Esophagus squamous epithelium (tissue), 5 donors: ENCODE measurements at places on chromosomes 1 and 21.

DNA sequence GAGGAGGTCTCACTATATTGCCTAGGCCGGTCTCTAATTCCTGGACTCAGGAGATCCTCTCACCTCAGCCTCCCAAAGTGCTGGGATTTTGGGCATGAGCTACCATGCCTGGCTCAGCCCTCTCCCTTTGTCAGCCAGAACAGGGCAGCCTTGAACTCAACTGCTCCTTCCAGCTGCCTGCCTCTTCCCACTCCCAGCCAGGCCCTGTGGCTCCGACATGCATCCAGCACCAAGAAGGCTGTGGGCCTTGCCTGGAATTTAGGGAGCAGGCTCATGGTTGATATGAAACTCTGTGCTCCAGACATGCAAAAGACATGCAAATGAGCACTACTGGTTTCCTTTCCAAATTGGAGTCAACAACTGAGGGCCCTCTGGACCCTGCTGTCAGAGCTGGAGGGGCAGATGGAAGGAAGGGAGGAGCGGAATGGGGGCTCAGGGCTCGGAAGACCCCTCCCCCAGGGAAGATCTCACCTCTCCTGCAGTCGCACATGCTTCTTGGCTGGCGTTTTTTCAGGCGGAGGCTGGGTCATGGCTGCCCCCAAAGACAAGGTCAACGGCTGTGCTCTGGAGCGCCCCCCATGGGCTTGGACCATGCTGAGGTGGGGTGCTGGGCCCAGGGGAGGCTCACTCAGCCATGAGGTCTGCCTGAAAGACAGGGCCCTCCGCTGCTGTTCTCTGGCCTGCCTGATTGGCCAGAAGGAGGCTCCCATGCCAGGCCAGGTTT, 1.4 kb downstream of the PTPN7 start:
- no peaks in the 10 kb centered on the region for H3K27me3 ChIP-seq
- no peak for DNase-seq
- H3K4me3 ChIP-seq, result peak overlapping the region; percentile 43
- peak overlapping the region; percentile 80 for H3K27ac ChIP-seq
- H3K36me3 ChIP-seq, result no peaks in the 10 kb centered on the region
- H3K4me1 ChIP-seq, result no peaks in the 10 kb centered on the region

DNA sequence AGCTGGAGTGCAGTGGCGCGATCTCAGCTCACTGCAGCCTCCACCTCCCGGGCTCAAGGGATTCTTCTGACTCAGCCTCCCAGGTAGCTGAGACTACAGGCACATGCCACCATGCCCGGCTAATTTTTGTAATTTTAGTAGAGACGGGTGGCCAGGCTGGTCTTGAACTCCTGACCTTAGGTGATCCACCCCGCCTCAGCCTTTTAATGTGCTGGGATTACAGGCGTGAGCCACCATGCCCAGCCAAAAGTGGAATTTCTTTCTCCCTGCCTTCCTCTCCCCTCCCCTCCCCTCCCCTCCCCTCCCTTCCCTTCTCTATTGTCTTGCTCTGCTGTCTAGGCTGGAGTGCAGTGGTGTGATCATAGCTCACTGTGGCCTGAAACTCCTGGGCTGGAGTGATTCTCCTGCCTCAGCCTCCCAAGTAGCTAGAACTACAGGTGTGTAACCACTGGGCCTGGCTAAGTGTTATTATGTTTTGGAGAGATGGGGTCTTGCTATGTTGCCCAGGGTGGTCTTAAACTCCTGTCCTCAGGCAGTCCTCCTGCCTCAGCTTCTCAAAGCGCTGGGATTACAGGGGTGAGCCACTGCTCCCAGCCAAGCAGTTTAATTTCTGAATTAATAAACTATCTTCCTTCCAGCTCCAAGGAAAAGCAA, 10.0 kb upstream of the MACF1 start:
- H3K27ac ChIP-seq, result peak overlapping the region; percentile 92
- no peak for DNase-seq
- no peaks in the 10 kb centered on the region for H3K27me3 ChIP-seq
- H3K4me1 ChIP-seq, result peaks cover 20% of the 10 kb centered on the region

GRCh38 chr1:56838759-56839158, 15.8 kb upstream of the C8A start:
- no peaks in the 10 kb centered on the region for H3K27me3 ChIP-seq
- H3K4me3 ChIP-seq, result no peak overlapping the region
- no peak for DNase-seq
- no peaks in the 10 kb centered on the region for H3K4me1 ChIP-seq

GRCh38 chr1:174775621-174776020, 224.1 kb upstream of the CACYBP start:
- no peaks in the 10 kb centered on the region for H3K27me3 ChIP-seq
- no peak overlapping the region for H3K4me3 ChIP-seq
- no peak overlapping the region for H3K27ac ChIP-seq

DNA sequence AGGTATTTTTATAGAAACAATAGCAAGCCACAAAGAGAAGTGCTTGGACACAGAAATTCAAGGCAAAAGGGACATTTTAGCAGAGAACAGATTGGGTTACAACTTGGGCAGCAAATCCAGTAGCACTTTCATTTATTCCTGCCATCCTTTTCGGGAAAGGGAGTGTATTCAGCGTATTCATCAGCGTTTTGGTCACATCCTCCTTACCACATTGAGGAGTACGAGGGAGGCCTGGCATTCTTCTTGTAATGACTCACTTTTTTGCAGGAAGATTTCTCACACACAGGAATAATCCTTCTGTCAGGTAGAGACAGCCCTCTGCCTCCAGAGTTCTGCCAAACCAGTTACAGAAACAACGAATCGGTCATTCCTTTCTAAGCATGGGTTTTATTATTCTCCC, 18.1 kb upstream of the FAM78B start:
- H3K36me3 ChIP-seq, result no peaks in the 10 kb centered on the region
- no peak for DNase-seq
- no peak overlapping the region for H3K27ac ChIP-seq

DNA sequence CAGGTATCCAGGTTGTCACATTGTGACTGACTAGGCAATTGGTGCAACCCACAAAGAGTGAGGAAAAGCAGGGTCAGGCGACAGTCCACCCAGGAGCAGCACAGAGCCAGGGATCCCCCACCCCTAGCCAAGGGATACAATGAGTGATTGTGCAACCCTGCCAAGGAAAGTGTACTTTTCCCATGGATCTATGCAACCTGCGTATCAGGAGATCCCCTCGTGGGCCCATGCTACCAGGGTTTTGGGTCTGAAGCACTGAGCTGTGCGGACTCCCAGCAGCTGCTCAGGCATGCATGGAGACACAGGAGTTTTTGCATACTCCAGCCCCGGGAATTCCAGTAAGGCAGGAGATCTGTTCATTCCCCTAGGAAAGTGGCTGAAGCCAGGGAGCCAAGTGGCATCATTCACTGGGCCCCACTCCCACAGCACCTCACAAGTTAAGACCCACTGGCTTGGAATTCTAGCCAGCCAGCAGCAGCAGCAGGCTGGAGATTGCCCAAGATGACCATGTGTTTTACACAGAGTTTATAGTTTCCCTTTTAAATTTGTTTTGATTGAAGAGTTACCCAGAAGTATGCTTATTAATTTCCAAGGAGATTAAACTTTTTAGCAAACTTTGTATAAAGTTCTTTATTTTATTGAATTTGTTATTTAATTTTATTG, 136.0 kb downstream of the LTN1 start:
- DNase-seq, result no peak
- H3K27ac ChIP-seq, result no peak overlapping the region
- no peak overlapping the region for H3K4me3 ChIP-seq
- H3K27me3 ChIP-seq, result no peaks in the 10 kb centered on the region
- H3K36me3 ChIP-seq, result no peaks in the 10 kb centered on the region

DNA sequence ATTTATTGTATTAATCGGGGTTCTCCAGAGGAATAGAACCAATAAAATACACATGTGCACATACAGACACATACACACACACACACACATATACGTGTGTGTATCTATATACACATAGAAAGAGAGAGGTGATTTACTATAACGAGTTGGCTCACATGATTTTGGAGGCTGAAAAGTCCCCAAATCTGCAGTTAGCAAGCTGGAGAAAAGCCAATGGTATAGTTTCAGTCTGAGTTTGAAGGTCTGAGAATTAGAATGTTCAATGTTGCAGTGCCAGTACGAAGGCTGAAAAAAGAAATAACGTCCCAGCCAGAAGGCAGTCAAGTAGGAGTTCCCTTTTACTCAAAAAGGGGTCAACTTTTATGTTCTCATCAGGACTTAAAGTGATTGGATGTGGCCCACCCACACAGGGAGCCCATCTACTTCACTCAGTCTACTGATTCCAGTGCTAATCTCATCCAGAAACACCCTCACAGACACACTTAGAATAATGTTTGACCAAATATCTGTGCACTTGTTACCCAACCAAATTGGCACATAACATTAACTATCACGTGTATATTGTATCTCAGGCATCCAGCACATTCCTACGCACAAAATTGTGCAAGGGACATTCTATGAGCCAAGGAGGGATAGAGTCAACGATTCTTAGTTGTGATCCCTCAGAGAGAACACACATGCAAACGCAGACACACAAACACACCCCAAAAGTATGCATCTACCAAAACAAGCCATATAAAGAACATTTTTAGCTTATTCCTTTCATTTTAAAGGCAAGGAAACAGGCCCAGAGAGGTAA, 195.5 kb upstream of the DUSP10 start:
- H3K36me3 ChIP-seq, result no peaks in the 10 kb centered on the region
- no peak overlapping the region for H3K4me3 ChIP-seq
- no peak overlapping the region for H3K27ac ChIP-seq
- H3K27me3 ChIP-seq, result no peaks in the 10 kb centered on the region

DNA sequence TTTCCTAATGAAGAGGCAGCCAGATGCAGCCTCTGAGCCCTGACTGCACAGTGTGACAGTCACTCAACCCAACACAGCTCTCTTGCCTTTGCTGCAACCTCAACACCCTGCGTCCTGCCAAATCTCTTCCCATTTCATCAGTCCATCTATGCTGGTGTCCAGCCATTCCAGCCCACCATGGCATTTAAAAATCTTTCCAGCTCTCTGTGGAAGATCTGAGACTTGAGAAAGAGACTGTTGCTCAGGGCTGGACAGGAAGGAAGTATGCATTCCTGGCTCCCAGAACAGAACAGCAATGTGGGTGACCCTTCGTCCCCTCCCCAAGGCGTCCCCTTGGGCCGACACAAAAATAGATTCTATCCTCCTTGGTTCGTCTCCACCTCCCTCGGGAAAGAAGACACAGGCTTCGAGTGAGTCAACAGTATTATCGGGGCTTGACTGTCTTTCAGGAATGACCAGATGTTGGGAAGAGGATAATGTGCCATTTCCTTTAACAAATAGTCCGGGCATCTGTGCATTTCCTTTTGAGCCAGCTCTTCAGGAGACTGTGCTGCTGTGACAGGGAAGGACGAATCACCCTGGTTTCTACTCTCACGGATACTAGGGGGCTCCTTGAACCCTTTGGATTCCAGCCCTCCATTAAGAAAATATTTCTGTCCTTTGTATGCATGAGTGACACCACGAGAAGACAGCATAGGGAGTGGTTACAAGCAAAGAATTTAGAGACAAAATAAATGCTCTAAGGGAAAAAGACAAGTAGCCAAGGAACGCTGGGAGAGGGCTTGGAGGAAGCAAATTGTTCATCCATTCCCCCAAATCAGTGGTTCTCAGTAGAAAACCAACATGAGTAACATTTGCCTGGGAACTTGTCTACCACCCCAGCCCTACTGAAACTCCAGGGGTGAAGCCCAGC, 111.4 kb upstream of the CDC42BPA start:
- H3K4me3 ChIP-seq, result no peak overlapping the region
- peak overlapping the region; percentile 57 for H3K27ac ChIP-seq
- H3K27me3 ChIP-seq, result no peaks in the 10 kb centered on the region
- H3K4me1 ChIP-seq, result peaks cover 34% of the 10 kb centered on the region

DNA sequence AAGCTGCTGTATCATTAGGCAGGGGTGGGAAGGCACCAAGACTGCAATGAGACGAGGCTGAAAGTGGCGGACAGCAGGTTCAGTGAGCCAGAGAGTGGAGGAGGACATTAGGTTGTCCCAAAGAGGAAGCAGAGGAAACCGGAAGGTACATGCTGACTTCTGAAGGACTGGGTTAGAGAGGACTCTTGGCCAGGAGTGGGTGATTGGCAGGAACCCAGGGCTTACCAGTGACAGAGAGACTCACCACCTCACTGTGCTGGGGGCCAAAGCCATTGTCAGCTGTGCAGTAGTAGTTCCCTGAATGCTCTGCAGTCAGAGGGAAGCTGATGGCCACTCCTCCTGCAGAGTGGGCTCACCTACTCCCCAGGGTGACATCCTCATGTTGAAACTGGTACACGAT, 41.9 kb upstream of the FCRL4 start:
- no peaks in the 10 kb centered on the region for H3K27me3 ChIP-seq
- H3K27ac ChIP-seq, result no peak overlapping the region
- no peaks in the 10 kb centered on the region for H3K36me3 ChIP-seq
- no peaks in the 10 kb centered on the region for H3K4me1 ChIP-seq

GRCh38 chr1:111402083-111402482, 25.5 kb downstream of the OVGP1 start:
- no peak overlapping the region for H3K4me3 ChIP-seq
- DNase-seq, result no peak
- no peaks in the 10 kb centered on the region for H3K4me1 ChIP-seq
- H3K36me3 ChIP-seq, result no peaks in the 10 kb centered on the region

DNA sequence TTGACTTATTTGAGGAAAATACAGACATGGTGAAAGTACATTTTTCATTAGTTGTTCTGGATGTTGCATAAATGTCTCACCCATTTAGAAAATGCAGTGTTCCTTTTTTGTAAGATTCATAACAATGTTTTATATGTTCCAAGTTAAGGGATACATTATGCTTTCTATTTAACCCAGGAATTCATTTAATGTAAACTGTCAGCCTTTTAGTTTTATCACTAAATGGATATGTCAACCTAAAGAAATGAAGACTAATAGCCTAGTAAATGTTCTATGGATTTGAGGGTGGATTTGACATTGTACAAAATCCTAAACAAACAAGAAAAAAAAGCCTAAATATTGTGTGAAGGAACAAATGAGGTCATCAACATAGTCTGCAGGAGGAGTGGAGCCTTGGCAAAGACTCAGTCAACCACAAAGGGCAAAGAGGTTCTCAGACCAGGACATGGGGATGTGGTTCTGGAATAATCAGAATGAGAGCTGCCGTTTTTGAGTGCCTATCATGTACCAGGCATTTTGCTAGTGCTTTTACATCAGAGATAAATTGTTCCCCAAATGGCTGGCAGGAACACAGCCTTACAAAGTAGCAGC, 8.8 kb upstream of the INSL5 start:
- H3K4me3 ChIP-seq, result no peak overlapping the region
- no peak overlapping the region for H3K27ac ChIP-seq
- no peaks in the 10 kb centered on the region for H3K36me3 ChIP-seq
- no peak for DNase-seq
- H3K27me3 ChIP-seq, result no peaks in the 10 kb centered on the region
- H3K4me1 ChIP-seq, result no peaks in the 10 kb centered on the region

DNA sequence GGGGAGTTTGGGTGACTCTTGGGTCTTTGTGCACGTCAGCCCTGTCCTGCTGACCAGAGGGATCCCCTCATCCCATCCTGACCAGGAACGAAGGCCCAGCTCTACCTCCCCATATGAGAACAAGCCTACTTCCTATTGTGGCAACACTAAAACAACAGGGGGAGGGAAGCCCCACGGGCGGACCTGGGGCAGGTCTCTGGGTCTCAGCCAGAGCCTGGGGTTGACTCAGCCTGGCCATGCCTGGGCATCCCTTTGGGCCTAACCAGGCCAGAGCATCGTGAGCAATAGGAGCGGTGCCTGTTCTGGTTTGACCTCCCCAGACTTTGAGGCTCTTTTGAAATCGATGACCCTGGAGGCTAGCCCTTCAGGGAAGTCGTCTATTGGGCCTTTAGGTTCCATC, 16.8 kb downstream of the RPS6KA1 start:
- DNase-seq, result no peak
- peak overlapping the region; percentile 36 for H3K4me3 ChIP-seq
- H3K27me3 ChIP-seq, result no peaks in the 10 kb centered on the region
- H3K4me1 ChIP-seq, result peaks cover 37% of the 10 kb centered on the region
- no peaks in the 10 kb centered on the region for H3K36me3 ChIP-seq
- peak overlapping the region; percentile 53 for H3K27ac ChIP-seq
